ENCODE measurements at places on chromosomes 12 and 14.

DNA sequence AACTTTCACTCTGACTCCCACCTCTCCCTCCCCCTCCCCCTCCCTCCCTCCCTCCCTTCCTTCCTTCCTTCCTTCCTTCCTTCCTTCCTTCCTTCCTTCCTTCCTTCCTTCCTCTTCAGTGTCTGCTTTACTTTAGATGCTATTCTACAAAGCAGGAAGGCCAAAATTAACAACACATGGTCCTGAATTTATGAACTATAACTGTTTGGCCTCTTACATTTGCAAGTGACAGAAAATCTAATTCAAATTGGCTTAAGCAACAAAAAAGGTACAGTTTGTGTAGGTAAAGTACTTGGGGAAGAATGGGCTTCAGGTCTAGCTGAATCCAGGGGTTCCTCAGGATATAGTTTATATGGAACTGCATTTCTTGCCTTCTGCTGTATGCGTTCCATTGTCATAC, 673.0 kb downstream of the AACS start:
- H3K4me1 ChIP-seq, result no peaks in the 10 kb centered on the region
- no peaks in the 10 kb centered on the region for H3K36me3 ChIP-seq
- DNase-seq, result no peak
- H3K27me3 ChIP-seq, result no peaks in the 10 kb centered on the region

GRCh38 chr14:75399843-75400775, 27.7 kb upstream of the JDP2 start:
- peaks cover 12% of the 10 kb centered on the region for H3K27me3 ChIP-seq
- peaks cover 2% of the 10 kb centered on the region for H3K36me3 ChIP-seq
- no peak overlapping the region for H3K27ac ChIP-seq

GRCh38 chr12:88167384-88167783, 25.3 kb downstream of the TMTC3 start:
- H3K4me3 ChIP-seq, result no peak overlapping the region
- peaks cover 24% of the 10 kb centered on the region for H3K36me3 ChIP-seq
- no peak overlapping the region for H3K27ac ChIP-seq
- H3K4me1 ChIP-seq, result no peaks in the 10 kb centered on the region

GRCh38 chr12:81176796-81177195, 98.9 kb downstream of the ACSS3 start:
- no peak overlapping the region for H3K4me3 ChIP-seq
- H3K27ac ChIP-seq, result no peak overlapping the region
- no peaks in the 10 kb centered on the region for H3K4me1 ChIP-seq
- H3K27me3 ChIP-seq, result no peaks in the 10 kb centered on the region
- H3K36me3 ChIP-seq, result no peaks in the 10 kb centered on the region

- H3K4me1 ChIP-seq, result no peaks in the 10 kb centered on the region
- no peak for DNase-seq
- H3K27ac ChIP-seq, result no peak overlapping the region
These were observed 180.4 kb upstream of the ATP2B1 start for GRCh38 chr12:89889062-89889461.

DNA sequence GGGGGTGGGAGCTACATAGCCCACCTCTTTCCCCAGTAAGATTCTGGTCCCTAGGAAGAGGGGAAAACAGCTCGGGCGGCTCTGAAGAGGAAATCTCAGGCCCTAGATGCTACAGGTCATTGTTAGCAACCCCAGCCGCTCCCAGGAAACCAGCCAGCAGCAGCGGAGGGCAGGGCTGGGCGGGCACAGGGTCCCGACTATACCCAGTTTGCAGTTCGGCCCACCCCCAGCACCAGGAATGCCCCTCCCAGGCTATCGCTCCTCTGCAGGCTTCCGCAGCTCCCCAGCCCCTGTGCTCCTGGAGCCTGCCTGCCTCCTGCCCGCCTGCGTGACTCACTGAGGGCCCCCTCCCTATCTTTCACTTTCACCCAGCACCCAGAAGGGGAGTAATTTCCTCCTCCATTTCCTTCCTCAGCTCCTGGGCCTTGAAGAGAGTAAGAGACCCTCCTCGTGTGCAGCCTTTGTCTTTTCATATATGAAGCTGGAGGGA, 27.2 kb upstream of the PNMA1 start:
- peak; percentile 61 for DNase-seq
- peak overlapping the region; percentile 86 for H3K27ac ChIP-seq
- H3K4me1 ChIP-seq, result peaks cover 62% of the 10 kb centered on the region
- no peaks in the 10 kb centered on the region for H3K27me3 ChIP-seq

GRCh38 chr12:88185988-88186387, 43.9 kb downstream of the TMTC3 start:
- no peaks in the 10 kb centered on the region for H3K27me3 ChIP-seq
- peaks cover 2% of the 10 kb centered on the region for H3K36me3 ChIP-seq
- H3K27ac ChIP-seq, result no peak overlapping the region
- H3K4me3 ChIP-seq, result no peak overlapping the region
- no peak for DNase-seq

- no peak for DNase-seq
- no peak overlapping the region for H3K4me3 ChIP-seq
- no peak overlapping the region for H3K27ac ChIP-seq
These were observed 10.0 kb upstream of the KLC1 start for GRCh38 chr14:103619057-103619456.

DNA sequence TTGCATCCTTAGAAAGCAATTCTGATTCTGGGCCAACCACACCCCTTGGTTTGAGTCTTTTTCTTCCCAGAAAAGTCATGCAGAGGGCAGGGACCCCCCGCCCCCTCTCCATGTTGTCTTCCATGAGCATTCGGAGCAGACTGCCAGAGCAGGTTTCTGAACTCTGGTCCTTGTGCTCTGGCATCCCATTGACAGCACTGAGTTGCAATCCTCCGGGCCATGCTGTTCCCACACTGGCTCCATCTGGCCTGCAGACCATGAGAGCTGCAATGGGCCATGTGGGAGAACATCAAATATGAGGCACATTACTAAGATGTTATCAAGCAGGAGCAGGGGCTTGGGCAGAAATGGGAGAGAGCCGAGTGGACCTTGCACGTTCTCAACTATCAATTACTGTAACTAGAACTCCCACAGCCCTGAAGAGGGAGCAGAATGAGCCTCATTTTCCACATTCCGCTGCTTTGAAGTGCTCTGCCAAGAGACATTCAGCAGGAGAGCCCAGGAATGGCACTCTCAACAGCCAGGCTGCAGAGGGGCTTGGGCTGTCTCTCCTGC, 157.4 kb downstream of the STXBP6 start:
- no peaks in the 10 kb centered on the region for H3K36me3 ChIP-seq
- DNase-seq, result no peak
- H3K27me3 ChIP-seq, result peaks cover 4% of the 10 kb centered on the region
- H3K27ac ChIP-seq, result no peak overlapping the region
- H3K4me3 ChIP-seq, result no peak overlapping the region
